NCI-H526 treated with DMSO at 0.1 percent for 48 hours (cell line): ENCODE measurements at places on chromosomes 16 and 17.

- DNase-seq = no peak
Observed at GRCh38 chr16:87515475-87516330, 22.9 kb upstream of the ZCCHC14 start.

DNA sequence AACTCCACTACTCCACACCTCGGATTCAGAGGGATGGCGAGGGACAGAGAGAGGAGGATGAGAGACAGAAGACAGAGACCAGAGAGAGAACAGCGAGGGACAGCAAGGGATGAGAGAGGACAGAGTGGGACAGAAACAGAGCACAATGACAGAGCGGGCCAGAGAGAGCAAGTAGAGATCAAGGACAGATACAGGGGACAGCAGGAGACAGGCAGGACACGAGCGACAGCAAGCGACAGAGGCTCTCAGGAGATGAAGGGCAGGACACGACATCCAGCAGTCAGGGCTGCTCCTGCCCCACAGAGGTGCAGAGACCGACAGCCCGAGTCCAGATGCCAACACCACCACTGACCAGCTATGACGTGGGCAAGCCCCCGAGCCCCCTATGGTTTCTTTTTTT is 14.9 kb downstream of the CORO7 start:
- DNase-seq = no peak

DNA sequence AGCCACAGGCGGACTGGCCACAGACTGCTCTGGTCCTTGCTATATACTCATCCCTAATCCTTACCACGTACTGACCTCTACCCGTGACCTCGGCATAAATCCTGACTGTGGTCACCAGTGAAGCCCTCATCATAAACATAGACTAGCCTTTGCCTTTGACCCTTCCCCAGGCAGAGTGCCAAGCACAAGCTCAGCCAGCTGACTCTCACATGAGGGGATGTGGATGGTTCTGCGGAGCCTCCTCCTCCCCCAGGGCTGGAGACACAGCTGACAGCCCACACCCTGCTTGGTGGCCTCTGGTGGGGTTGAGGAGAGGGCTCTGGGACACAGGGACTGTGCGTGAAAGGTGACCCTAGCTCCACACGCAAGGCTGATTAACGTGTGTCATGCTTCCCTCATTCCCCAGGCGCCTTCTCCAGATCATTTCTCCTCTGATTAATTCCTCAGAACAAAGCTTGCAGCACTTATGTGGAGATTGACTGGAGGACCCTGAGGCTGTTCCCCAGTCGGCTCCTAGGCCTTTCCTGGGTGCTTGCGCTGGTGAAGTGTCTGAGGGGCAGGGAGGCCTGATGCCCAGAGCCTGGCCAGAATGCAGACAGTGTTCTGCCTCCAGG is 241.5 kb upstream of the NLRP1 start:
- DNase-seq = no peak

GRCh38 chr16:86834451-86835035 is 256.2 kb downstream of the FOXL1 start:
- no peak for DNase-seq

GRCh38 chr16:89670496-89671431 is 13.1 kb downstream of the SPATA33 start:
- DNase-seq = no peak
